ENCODE measurements at places on chromosomes 3 and 15. TPM values are rescaled to one million over a fixed set of nuclear protein-coding genes. Genes with fewer than 3 reads are reported as not detected.

CCDC39 gene
- under 0.01 TPM for total RNA-seq

MYO5C gene
- total RNA-seq: 10.6 TPM

LTK gene
- under 0.01 TPM for total RNA-seq

RARB gene
- 2.6 TPM for total RNA-seq

PLAAT1 gene
- total RNA-seq: 1.0 TPM

EPHA3 gene
- 0.14 TPM for total RNA-seq

SLC28A1 gene
- not detected for total RNA-seq

BSN gene
- total RNA-seq: 0.07 TPM

ARHGEF26 gene
- 0.34 TPM for total RNA-seq

DAPK2 gene
- 2.1 TPM for total RNA-seq

MOBP gene
- total RNA-seq: not detected

LSMEM2 gene
- total RNA-seq: not detected

ACSBG1 gene
- total RNA-seq: not detected

TUSC7 gene
- total RNA-seq: not detected
